ENCODE measurements at places on chromosomes 5 and 9. TPM values are rescaled to one million over a fixed set of nuclear protein-coding genes. Genes with fewer than 3 reads are reported as not detected.

The GPR151 gene
- total RNA-seq, result not detected

DNA sequence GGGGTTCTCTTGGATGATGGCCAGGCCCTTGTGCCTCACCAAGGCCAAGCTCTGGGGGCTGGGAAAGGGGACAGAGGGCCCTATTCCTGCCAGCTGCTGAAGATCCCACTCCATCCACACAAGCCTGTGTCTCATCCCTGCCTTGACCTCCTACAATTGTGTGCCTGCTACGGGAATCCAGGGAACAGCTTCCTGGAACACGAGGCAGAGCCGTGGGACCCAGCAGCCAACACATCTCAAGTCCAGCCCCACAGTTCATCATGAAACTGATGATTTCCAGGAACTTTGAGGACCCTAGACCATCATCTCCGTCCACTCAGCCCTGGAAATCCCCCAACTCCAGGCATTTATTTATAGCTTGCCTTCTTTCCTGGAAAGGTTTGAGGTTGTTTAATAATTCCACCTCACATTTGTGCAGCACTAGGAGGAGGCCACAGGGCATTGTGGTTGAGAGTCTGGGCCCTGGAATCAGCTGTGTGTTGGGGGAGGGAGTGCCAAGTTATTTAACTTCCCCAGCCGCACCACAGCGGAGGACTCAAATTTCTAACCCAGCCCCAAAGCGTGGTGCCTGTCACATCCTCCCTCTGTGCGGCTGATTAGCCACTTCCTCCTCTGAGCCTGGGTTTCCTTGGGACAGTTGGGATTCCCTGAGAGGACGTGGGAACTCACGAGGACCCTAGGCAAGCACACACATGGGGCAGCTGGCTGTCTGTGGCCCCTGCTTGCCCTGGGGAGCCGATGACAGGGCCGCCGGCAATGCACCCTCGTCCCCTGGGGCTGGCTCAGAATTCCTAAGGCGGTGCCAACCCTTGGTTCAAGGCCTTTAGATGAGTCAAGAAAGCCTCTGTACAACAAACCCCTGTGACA lies 58.2 kb upstream of the GGTA1 start:
- DNase-seq, result peak; percentile 77

DNA sequence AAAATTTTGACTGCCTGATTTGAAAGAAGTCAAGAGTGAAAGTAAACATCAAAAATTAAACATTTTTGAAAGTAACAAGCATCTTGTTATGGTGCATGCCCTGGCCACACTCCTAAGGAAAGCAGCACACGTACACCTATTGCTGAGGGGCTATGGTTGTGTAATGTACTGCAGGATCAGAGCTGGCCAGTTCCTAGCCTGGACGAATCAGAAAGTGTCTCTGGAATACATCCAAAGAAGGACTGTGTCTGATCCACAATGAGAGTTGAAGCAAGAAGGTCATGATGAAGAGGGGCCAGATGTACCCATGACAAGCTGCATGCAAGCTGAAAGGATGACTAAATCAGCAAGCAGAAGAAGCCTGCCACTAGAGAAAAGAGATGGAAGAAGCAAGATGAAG lies 618.2 kb downstream of the TLE1 start:
- DNase-seq, result no peak

The RFESD gene
- total RNA-seq, result 4.7 TPM

DNA sequence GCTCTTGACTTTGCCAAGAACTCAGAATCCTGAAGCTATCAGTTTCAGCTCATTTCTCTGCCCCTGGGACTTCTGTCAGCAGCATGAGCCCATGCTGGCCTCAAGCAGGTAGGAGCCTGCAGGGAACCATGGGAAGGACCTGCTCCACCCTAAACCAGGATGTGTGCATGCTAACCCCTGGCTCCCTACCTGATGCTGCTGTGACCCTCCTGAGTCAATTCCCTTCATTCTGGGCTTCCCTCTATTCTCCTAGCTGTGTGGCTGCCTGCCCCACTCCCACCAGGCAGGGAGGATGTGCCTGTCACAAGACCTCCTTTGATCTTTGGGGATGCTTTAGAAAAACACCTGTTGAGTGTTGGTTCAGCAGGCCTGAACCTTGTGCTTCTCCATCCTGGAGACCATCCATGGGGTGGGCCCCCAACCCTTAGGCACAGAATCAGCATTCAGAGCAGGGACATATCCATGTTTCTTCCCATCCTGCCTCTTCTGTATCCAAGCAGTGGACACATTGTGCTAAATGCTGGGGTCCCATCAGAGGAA lies 117.1 kb upstream of the CCL21 start:
- no peak for DNase-seq

DNA sequence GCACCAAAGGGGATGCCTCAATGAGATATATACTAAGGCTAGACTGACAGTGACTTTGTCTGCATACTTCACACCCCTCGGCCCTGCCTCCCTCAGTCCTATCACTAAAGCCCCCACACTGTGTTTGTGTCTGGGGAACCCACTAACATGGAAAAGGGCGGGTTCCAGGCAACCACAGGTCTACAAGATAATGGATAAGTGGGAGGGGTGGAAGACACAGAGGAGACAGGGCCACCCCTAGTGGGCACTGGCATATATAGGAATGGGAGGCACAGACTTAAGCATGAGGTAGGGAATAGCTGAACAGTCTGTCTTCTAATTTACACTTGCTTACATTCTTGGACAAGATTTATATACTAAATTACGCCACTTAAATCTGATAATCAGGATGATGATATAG lies 74.0 kb downstream of the SLIT3 start:
- DNase-seq, result no peak
